Smooth muscle cell of the brain vasculature (primary cell): ENCODE measurements at places on chromosomes 6 and 20.
A peak's percentile ranks its signal among the peaks of the same experiment; 100 is the strongest.

DNA sequence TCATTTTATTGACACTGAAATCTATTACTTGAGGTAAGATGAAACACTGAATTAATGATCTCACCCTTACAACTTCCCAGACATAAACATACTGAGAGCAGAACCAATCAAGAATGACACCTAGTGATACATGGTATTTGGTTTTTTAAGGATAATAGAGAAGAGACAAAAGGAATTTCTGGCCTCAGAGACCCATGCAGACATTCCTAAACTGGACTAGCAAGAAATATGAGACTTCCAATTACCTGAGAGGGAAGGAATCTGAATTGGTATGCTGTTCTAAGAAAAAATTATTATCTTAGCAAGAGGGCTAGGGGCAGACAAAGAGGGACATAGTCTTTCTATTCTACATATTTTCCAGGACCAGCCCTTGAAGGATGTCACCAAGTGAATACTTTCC lies 141.1 kb downstream of the BMP5 start:
- no peak for DNase-seq

DNA sequence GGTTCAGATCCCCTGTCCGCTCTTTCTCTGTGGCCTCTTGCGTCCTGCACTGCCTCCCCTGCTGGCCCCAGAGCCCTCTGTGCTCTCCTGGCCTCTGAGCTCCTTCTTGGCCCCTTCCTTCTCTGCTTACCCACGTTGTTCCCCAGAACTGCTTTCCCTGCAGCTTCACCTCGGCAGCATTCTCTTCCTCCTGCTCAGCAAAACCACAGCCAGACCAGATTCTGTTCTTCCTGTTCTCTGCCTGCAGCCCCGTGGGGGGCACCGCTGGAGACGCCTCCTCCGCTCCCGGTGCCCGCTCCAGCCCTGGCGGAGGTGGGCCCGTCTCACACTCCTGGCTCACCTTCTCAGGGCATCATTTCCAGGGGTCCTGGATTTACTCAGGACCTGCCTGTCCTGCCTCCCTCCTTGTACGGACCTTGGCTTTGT lies 59.7 kb downstream of the TCP11 start:
- DNase-seq: peak; percentile 23

DNA sequence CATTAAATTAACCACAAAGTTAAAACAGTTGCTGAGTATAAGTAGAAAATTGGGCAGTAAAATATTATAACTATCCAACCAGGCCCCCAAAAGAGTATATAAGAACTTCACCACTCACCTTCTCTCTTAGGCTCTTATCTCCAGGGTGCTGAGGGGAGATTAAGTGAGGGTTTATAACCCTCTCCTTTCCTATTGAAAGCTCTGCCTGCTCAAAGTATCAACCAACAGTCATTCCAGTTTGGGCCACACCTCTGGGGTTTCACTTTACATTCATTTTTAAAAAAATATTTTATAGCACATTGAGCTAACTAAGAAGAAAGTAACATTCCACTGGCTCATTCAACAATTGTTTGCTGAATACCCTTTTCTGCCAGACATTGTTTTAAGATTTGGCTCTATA lies 22.1 kb downstream of the GSTA4 start:
- no peak for DNase-seq

DNA sequence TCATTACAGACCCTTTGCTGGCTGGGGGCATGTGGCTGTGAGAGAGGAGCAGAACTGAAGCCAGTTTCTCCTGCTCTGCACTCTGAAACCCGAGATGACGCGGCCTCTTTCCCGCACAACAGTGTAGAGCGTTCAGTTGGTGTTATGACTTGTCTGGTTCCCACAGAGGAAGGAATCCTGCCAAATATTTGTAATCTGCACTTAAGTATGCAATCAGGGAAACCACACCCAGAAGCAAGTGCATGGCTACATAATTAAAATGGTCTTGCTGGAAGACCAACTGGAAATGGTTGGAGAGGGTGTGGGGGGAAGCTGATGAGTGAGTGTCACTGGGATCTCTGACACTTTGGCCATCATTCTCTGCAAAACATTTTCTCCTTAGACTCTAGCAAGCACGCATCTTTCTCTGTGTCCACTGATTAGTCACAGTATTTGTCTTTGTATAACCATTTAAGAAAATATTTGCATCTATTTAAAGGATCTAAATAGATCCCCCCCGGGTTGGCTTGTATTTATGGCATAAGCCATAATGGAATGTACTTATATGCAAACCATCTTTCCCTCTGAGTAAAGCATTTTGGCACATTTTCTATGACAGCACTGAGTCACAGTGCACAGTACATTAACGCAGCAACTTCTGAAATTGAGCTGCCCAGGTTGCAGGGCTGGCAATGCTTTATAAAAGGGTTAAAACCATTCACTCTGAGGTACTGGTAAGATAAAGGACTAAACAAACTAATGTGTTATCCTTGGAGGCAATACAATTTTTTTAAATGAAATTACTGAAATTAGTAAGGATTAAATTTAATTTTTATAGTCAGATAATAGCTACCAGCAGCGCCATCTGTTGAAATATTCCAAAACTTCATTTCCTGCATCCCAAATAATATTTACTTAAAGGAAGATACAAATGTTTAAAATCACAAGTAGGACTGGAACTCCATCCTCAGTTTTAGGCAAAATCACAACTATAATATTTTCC lies 76.7 kb downstream of the FOXC1 start:
- no peak for DNase-seq

GRCh38 chr6:6834356-6835222 lies 246.1 kb downstream of the LY86 start:
- DNase-seq: no peak

DNA sequence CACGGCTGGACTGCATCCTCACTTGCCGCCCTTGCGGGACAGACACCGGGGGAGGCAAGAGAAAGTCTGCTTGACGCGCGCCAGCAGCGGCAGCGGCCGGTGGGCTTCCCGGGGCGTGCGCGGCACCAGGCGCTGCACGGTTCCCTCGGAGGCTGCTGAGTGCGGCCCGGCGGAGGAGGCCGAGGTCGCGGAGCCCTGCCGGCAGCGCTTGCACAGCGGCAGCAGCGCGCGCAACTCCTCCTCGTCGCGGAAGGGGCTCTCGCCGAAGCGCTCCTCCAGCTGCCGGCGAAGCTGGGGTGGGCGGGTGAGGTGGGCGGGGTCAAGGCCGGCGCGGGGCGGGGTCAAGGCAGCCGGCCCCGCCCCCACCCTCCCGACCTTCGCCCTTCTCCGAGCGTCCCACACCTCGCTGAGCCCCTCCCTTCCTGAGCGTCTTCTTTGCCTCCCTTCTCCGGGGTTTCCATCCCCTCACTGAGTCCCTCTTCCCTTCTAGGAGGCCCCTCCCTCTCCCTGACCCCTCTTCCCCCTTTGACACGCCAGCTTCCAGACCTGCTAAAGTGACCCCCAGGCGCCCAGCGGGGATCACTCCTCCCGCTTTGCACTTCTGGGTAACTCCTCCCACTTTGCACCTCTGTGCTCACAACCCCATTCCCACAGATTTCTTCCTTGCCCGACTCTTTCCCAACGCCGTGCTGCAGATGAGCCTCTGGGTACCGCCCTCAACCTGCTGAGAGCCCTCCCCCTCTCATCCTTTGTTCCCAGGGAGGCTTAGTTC lies 8.8 kb downstream of the DUSP15 start:
- no peak for DNase-seq
